SK-N-MC (cell line): ENCODE measurements at places on chromosomes 11 and 22.

DNA sequence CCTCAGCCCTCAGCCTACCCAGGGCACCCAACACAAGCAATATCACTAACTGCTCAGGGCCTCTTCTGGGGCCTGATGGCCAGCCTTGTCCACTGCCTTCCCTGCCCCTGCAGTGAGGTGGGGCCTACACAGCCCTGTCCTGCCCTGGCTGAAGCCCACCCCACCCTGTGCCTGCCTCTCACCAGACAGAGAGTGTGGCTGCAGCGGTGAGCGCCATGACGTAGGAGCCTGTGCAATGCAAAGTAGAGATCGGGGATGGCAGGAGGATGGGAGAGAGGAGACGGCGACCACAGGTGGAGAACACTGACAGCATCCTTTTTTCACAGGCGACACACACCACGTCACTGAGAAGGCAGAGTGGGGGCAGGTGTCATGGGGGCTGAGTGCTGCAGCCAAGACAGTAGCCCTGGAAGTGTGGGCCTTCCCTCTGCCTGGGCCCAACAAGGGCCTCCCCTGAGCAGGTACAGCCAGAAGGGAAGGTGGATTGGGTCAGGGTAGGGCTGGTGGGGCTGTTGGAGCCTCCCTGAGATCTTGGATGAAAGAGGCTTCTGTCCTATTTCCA, 65.3 kb upstream of the CLTCL1 start:
- no peak for DNase-seq

DNA sequence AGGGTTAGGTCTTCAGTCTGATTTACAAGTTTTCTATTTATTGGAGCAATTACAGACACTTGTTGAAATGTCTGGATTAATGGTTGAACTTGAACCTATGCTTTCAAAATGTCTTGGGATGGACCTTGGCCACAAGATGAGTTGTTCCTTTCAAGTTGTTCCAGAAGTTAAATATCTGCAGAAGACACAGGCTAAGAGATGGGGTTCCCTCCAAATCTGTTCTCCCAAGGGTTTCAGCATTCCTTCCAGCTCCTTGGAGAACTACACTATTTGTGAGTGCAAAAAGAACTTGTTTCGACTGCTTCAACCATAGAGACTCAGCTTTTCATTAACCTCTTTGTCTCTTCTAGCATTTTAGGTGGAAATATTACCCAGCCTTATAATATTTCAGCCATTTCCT, 189.0 kb upstream of the BLID start:
- DNase-seq: no peak

DNA sequence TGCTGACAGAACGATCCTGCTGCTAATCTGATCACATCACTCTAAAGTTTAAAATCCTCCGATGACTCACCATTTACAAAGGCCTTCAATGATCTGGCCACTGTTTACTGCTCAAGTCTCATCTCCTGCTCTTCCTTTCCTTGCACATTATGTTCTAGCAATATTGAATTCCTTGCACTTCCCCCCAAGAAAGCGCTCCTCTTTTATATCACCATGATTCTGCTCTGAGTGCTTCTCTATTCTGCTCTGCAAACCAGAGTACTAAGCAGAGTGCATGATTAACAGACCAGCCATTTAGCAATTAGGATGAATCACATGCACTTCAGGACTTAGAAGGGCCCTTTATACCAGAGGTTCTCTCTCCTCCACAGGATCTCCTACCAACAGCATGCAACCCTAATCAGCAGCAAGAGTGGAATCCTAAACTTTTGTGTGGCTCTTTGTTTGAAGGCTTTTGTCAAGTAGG, 1122.8 kb upstream of the CCDC90B start:
- DNase-seq: no peak

GRCh38 chr11:11979488-11980117, 28.8 kb downstream of the DKK3 start:
- DNase-seq: no peak

DNA sequence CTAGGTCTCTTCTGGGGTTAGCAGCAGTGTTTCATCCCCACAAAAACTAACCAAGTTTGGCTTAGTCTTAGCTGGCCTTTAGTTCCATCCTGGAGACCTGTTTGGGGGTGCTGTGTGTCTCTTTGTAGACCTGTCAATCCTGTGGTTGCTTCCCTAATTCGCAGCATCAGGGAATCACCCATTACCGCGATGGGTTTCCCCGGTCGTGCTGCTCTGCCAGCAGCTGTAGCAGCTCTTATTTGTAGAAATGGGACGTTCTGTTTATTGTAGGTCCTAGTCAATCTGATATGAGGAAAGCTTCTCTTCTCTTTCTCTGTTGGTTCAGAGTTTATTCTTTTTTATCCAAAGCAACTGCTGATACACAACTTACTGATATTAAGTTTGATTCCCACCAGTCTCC, 91.6 kb downstream of the CECR2 start:
- no peak for DNase-seq

DNA sequence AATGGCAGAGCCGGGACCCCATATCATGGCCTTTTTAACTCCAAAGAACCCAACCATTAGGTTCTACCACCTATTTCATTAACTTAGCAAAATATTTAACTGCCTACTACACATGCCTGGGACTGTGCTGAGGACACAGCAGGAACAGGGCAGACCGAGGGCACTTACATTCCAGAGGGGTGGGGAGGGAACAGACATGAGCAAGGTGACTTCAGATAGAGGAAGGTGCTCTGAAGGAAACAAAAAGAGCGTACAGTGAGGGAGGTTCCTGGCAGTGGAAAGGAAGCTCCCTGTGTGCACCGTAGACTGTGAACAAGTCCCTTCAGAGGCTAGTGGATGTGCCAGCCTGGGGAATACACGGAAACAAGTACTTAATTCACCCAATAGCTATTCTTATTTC, 82.8 kb downstream of the NAT10 start:
- no peak for DNase-seq

DNA sequence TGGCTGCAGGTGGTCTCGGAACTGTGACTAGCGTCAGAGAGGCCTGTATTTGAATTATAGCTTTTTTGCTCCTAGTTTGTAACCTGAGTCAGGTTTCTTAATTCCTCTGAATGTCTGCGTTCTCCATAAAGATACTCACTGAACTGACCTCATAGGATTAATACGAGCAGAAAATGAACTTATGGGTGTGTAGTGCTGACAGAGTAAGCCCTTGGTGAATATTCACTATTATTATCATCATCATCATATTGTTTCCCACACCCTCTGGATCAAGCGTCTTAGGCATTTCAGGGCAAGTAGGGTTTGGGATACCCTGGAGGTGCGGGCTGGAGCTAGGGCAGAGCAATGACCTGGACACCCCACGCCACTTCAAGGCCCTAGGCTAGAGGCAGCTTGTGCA, 29.0 kb downstream of the ARFGAP2 start:
- DNase-seq: no peak

DNA sequence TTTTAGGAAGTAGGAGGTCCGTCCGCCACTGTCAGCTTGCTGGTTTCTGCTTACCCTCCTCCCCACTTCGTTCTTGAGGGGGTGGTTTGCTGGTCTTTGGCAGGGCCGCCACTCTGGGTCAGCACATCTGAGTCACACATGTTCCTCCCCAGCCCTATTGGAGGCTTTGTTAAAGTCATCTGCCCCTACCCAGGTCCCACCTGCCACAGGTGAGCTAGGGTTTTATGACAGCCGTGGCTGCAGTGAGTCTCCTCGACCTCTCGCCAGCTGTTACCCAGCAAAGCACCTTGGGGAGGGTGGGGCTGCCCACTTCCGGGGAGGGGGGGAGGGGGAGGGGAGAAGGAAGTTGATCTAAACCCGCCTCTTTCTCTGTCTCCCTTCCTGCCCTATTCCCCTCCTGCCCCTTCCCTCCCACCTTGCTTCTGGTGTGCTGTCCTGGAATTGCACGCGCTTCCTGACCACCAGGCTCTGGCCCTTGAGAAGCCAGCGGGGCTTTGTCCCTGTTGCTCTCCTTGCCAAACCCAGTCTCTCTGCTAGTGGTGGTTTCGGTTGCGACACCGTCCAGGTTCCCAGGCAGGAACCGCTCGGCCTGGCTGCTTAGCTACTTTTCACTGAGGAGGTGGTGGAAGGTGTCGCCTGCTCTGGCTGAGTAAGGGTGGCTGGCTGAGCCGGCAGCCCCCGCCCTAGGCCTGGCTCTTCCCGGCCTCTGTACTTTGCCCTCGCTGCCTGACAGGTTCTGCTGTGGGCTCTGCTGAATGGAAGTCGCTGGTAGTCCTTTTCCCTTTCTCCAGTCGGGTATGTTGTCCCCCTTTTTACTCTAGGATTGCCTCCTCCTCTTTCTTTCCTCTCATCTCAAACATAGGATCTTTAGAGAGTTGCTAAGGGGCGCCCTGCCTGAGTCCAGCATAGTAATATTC, 28.5 kb downstream of the RCOR2 start:
- no peak for DNase-seq

- DNase-seq: no peak
These were observed 1273.9 kb upstream of the CNTN5 start for GRCh38 chr11:97746818-97747217.

DNA sequence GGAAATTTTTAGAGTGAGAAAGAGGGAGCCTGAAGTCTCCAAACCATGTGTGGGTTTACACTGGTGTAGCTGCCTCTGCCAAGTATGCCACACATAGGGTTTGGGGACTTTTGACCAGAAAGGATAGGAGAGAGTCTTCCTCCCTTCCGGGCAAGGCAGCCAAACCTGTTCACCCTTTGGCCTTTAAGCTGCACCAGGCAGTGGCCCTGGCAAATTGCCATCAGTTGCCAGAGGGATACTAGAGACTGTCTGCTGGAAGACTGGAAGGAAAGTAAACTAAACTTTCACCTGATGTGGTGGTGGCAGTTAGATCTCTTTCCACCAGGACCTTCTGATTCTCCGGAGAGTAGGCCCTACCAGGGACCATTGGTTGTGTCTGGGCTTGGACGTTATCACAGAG, 1263.2 kb downstream of the FAM181B start:
- DNase-seq: no peak
